Germinal center (tissue), 1 donor: ENCODE measurements at places on chromosomes 12 and 14.

DNA sequence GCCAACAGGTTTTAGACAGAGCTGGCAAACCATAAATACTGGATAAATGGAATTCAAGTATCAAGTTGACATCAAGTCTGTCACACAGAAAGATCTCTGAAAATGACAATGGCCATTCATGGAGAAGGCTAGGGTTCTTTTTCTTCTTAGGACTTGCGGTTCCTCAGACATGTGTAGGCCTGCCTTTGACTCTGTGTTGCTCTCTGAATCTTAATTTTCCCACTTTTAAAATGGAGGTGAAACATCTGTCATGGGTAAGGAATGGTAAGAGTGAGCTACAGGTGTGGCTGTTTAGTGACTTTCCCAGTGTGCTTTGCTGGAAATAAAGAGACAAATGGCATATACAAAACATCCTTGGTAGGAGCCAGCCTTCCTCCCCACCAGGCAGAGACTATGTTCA, 79.2 kb downstream of the PTCSC3 start:
- DNase-seq = no peak

GRCh38 chr12:83818881-83819280, 1093.7 kb downstream of the SLC6A15 start:
- no peak for DNase-seq

- DNase-seq = no peak
These were observed 34.0 kb downstream of the PYM1 start for GRCh38 chr12:55893723-55894122.

GRCh38 chr14:74934476-74935359, 11.7 kb upstream of the RPS6KL1 start:
- no peak for DNase-seq

DNA sequence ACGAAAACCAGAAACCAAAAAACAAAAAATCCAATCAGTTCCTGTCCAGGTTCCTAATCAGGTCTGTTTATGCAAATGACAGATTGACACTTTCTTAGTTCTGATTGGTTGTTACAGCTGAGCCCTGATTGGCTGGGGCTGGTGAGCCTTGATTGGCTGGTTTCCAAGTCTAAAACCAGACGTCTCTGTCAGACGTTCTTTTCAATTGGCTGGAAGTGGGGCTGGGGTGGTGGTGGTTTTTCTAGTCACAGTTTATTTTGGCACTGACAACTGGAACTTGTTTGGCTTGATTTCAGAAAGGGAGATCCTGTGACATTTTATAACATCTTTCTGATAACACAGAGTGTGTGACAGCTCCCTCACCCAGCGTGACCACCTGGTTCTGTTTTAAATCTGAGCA, 36.1 kb upstream of the PRICKLE1 start:
- DNase-seq = no peak

GRCh38 chr12:58728397-58728796, 191.9 kb downstream of the LRIG3 start:
- no peak for DNase-seq

DNA sequence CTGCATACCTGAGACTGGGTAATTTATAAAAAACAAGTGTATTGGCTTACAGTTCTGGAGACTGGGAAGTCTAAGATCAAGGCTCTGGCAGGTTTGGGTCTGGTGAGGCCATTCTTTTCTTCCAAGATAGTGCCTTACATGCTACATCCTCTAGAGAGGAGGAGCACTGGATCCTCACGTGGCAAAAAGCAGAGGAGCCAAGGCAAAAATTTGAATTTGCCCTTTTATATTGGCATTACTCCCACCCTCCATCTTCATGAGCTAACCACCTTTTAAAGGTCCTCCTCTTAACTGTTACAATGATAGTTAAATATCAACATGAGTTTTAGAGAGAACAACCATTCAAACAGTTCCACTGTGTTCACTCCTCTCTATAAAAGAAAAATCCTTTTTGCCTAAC, 286.3 kb upstream of the SEL1L start:
- no peak for DNase-seq

- no peak for DNase-seq
These were observed 609.7 kb downstream of the SLC16A7 start for GRCh38 chr12:60205500-60205899.

- DNase-seq = no peak
These were observed 121.7 kb upstream of the USP15 start for GRCh38 chr12:62138527-62138926.

DNA sequence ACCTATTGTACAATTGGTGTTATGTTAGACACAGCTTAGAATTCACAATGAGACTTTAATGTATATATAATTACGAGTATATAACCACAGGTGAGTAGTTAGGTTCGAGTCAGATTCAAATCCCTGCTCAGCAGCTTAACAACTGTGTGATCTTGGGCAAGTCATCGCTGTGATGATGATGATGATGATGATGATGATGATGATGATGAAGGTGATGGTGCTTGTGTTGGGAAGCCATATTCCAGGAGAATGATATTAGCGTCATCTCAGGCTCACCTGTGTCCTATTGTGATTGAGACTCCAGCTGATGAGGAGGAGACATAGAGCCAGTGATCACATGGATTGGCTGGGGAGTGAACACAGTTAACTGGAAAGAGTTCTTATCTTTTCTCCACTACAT, 16.5 kb downstream of the RFX4 start:
- no peak for DNase-seq

GRCh38 chr12:74897425-74898211, 312.0 kb downstream of the KCNC2 start:
- no peak for DNase-seq

GRCh38 chr12:6891646-6892001, 13.0 kb upstream of the LRRC23 start:
- DNase-seq = no peak

DNA sequence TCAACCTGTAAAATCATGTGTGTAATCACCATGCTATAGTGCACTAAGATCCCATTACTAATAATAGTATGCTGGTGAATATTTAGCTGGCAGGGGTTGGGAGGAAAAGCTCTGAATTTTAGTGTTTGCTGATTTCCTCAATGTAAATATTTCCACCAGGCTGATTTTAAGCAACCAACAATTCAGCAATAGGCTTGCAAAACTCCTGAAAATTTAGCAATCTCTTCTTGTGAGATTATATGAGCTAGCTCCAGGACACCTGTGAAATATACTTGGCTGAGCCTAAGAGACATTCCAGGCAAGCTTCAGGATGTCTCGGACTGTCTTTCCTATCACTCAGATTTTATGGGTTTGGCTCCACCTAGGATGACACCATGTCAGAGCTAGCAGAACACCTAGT, 106.9 kb upstream of the ANO4 start:
- DNase-seq = no peak

DNA sequence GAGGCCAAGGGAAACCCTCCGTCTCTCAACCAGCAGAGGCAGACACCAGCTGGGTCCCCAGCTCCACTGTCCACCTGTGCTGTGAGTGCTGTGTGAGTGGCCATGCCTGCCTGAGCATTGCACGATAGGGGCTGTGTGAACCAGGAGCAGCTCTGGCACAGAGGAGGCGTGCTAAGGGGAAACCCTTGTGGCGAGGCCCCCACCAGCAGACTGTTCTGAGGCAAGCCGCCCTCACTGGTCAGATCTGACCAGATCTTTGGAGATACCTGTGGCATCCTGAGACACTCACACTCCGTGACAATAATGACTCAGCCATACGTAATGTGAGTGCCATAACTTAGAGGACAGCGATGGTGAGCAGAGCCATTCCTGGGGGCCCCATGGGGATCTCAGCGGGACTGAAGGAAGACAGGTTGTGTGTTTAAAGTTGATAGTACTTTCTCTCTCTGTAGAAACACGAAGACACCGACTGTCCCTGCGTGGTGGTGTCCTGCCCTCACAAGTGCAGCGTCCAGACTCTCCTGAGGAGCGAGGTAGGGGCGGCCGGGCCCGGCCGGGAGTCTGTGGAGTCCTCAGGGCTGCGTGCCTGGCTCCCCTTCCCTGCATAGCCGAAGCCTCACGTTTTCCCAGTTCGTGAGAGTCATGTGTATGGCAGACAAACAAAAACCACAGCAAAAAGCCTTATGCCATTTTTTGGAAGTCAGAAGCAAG, 36.6 kb upstream of the AMN start:
- DNase-seq = no peak

- DNase-seq = no peak
These were observed 10.2 kb downstream of the KITLG start for GRCh38 chr12:88570103-88570502.
